Progenitor cell of endocrine pancreas (in vitro differentiated cells): ENCODE measurements at places on chromosomes 13 and 19. TPM values are rescaled to one million over a fixed set of nuclear protein-coding genes. Genes with fewer than 3 reads are reported as not detected.

Gene KLF5
- 111 and 119 TPM in 2 replicates for total RNA-seq

DNA sequence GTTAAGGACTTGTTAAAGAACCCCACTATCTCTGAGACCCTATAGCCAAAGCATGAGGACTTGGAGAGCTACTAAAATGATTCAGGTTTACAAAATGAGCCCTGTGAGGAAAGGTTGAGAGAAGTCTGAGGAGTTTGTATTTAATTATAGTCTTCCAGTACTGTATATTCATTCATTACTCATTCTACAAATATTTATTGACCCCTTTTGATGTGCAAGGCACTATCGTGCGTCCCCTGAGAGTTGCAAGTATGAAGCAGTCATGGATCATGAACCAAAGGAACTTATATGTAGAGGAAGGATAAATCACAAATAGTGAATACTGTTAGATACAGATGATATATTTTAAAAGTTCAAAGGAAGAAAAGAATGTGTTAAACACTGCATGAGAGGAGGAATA lies 84.4 kb downstream of the DNAJC15 start:
- no peak for DNase-seq

DNA sequence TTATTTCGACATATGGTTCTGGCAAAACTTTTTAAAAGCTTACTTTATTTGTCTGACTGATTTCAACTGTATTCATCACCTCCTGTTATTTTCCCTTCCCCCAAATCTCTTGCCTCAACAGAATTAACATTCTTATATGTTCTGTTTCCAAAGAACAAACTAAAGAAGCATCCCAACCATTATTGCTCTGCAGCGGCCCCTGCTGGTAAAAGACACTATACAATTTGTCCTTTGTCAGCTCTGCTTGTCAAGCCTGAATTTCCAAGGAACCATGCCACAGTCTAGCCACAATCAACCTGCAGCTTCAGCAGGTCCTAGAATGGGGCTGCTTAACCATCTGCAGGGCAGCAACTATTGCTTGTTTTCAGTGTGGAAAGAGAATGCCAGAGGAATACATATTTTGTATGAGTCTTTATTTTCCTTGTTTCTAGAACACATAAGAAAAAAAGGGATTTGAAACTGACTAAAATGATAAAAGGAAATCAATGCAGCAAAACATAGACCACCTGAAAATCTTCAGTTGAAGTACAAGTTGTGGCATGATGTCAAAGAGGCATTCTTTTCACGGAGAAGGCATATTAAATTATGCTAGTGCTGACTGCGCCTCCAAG lies 845.3 kb downstream of the DIAPH3 start:
- DNase-seq, result peak; percentile 67

GRCh38 chr13:75365724-75366173 lies 116.2 kb downstream of the TBC1D4 start:
- DNase-seq, result no peak

- no peak for DNase-seq
Measured at GRCh38 chr19:11136400-11137101, 19.0 kb downstream of the SPC24 start.

DNA sequence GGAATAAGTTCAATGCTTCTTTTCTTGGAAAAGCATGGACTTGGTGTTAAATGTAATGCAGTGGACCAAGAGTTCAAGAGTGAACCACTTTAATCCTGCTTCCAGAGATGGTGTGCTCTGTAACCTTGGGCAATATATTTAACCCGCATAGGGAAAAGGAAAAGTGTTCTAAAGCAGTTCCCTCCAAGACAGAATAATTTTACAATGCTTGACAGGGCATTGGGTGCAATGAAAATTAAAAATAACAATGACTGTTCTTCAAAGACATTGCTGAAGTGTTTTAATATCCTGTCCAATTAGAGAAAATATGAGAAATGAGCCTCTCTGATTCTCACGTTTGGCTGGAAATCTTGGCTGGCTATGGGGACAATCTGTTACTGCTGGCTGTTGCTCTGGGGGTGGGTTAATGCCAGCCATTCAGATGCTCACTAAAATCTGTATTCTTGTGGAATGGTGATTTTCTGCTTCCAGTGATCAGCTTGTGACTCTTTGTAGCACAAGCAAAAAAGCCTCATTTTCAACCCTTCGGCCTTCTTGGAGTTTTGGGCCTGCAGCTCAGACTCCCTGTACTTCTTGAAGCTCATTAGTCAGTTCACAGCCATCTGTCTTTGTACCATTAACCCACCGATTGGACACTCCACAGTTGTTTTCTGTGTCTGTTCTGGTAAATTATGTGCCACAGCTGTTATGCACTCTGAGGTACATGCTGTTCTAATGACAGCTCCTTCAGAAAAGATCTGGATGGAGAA lies 310.6 kb downstream of the LMO7 start:
- no peak for DNase-seq

DNA sequence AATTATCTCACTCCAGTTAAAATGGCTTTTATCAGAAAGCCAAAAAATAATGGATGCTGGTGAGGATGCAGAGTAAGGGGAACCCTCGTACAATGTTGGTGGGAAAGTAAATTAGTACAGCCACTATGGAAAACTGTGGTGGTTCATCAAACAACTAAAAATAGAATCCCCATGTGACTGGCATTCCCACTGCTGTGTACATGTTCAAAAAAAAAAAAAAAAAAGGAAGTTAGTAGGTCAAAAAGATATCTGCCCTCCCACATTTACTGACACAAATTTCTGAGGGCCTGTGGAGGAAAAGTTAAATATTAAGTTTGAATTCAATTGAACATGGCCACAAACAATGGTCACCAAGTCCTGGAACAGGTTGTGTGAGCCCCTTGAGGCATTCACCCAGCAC lies 9.8 kb upstream of the ZSCAN5A start:
- no peak for DNase-seq
